ENCODE measurements at places on chromosomes 2 and 18.

DNA sequence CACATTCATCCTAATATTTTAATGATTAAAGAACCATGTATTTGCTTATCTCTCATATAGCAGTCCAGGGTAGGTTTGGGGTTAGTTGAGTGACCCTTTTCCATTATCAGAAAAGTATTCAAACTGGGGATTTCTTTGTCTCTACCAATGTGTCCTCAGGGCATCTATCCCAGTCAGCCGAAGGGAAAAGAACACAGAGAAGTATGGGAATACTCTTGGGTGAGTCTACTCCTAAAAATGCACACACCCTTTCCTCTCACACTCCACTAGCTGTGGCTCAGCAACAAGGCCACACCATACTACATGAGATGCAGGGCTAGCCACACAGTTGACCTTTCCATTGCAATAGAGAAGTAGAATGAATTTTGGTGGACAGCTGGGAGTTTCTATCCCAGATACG is 114.3 kb downstream of the NXPH2 start:
- DNase-seq: no peak

- no peak for DNase-seq
Measured at GRCh38 chr2:191115391-191115790, 35.4 kb downstream of the STAT4 start.

DNA sequence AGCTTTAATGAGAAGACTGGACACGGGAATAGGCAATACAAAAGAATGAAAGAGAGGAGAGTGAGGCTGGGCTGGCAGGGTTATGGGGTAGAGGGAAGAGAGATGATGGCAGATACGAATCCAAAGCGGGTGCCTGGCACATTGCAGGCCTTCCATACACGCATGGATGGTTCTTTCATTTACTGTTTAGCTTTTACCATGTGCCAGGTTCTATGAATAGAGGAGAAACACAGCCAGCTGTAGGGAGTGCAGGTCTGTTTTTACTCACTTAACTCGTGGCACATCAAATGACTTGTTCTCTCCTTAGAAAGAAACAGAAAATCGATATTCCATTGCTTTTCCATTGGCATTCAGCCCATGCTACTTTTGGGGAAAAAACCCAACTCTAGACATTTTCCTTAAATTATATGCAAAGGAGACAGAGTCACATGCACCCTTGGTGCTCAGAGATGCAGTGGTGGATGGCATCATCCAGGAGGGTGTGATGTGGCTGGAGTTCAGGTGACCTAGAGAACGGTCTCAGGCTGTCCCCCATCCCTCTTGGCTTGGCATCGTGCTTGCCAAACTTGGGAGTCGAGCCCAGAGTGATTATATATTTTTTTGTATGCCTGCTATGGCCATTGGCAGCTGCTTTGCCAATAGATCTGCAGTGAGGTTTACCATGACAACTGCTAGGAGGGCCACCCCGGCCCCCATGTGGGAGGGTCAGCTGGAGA is 6.2 kb downstream of the LTBP1 start:
- DNase-seq: no peak

GRCh38 chr18:1542230-1542774 is 637.6 kb downstream of the ADCYAP1 start:
- DNase-seq: no peak

GRCh38 chr2:9756692-9757250 is 86.5 kb upstream of the TAF1B start:
- no peak for DNase-seq

- no peak for DNase-seq
Measured at GRCh38 chr2:215423928-215424540, 11.8 kb downstream of the FN1 start.

DNA sequence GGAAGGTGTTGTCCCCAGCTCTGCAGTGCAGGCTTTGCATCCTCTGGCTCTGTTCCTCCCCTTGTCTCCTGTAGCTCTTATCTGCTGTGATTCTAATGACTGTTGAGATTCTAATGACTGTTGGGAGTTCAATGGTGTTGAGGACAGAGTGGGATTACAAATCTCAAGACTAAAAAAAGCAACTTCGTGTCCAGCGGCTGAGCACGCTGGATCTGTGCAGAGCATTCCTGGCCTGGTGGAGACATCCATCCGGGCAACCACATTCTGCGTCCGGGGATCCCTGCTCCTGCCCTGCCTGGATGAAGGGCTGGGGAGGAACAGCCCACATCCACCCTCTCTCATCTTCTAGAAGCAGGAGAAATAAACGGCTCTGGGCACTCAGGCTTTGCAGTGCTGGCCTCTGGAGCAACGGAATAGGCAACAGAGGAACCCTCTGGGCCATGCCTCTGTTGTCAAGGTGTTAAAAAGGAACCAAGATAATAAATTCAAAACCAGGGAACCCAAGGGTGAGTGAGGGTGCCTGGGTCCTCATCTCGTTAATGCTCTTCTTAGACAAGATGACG is 106.7 kb upstream of the ASB18 start:
- no peak for DNase-seq
